LHCN-M2 (cell line): ENCODE measurements at places on chromosomes 4 and X. TPM values are rescaled to one million over a fixed set of nuclear protein-coding genes. Genes with fewer than 3 reads are reported as not detected.

MAGED1 gene
- 209 and 282 TPM in 2 replicates for total RNA-seq

PHKA1 gene
- 19.6 and 20.6 TPM in 2 replicates for total RNA-seq

TBL1X gene
- 8.6 and 13.9 TPM in 2 replicates for total RNA-seq

DMP1 gene
- not detected in 2 replicates for total RNA-seq

AREG gene
- 75.3 and 95.8 TPM in 2 replicates for total RNA-seq

KCNIP4 gene
- not detected in 2 replicates for total RNA-seq

CHRNA9 gene
- total RNA-seq = 0.29 and 0.51 TPM in 2 replicates

CT45A1 gene
- total RNA-seq = not detected in 2 replicates
